ENCODE measurements at places on chromosomes 4 and X. TPM values are rescaled to one million over a fixed set of nuclear protein-coding genes. Genes with fewer than 3 reads are reported as not detected.

Gene HSFX1
- 0.30 TPM for total RNA-seq

GRCh38 chr4:169604131-169604900 lies 8.1 kb downstream of the NEK1 start:
- DNase-seq, result no peak
- H3K4me1 ChIP-seq, result no peaks in the 10 kb centered on the region
- peaks cover 19% of the 10 kb centered on the region for H3K36me3 ChIP-seq
- no peak overlapping the region for H3K27ac ChIP-seq

Gene SPIN4
- total RNA-seq, result 1.1 TPM

DNA sequence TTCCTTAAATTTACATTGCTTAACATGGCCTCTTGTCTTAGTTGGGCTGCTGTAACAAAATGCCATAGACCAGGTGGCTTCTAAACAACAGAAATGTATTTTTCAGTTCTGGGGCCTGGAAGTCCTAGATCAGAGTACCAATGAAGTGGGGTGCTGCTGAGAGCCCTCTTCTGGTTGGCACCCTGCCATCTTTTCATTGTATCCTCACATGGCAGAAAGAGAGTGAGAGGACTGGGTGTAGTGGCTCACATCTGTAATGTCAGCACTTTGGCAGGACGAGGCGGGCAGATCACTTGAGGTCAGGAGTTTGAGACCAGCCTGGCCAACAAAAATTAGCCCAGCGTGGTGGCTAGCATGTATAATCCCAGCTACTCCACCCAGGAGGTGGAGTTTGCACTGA lies 12.0 kb upstream of the KLB start:
- H3K4me3 ChIP-seq, result no peak overlapping the region
- no peaks in the 10 kb centered on the region for H3K4me1 ChIP-seq
- no peak overlapping the region for H3K27ac ChIP-seq

DNA sequence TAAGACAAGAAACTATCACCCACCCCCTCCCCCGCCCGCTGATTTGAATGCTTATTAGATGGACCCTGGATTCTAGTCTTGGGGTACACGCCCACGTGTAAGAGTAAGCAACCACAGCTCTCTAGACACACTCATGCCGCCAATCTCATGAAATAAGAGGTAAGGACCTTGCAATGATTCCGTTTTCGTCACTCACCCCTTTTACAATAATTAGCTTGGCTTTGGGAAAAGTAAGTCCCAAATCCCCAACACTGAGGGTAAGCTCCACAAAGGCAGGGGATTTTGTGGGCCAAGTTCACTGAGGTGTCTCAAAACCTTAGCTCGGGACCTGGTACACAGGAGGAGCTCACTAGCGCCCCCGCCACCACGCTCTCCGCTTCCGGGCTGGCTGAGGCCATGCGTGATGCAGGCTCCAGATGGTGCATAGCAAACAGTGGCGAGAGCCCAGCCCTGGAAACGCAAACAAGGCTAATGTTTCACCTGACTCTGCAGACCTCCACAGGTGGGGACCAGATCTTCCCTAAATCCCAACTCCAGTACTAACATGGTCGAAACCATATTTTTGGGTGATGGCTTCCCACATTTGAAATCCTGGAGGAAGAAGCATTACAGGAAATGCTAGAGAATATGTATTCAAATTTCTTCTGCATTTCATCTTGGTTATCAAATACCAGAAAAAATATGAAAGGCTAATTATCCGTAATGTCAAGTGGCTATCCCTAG lies 4.1 kb downstream of the PLAC8 start:
- peak overlapping the region; percentile 44 for H3K27ac ChIP-seq
- H3K4me1 ChIP-seq, result peaks cover 45% of the 10 kb centered on the region
- DNase-seq, result peak; percentile 88
- peak overlapping the region; percentile 83 for H3K4me3 ChIP-seq

Gene HAND2
- total RNA-seq, result not detected

DNA sequence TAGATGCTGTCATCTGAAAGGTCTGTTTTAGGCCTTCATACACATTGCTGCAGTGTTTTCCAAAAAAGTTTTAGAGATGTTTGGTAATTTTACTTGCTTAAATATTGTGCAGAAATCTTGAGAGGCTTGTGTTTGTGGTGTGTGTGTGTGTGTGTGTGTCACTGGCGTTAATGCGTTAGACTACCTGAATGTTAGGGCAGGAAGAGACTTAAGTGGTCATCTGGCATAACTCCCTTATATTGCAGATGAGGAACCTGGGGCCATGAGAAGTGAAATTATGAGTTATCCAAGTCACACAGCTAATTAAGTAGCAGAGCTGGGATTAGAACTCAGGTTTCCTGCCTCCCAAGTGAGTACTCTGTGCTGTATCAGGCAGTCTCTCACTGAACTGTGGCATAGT lies 1.4 kb downstream of the LSM6 start:
- peak overlapping the region; percentile 94 for H3K4me3 ChIP-seq
- no peaks in the 10 kb centered on the region for H3K36me3 ChIP-seq
- H3K4me1 ChIP-seq, result peaks cover 21% of the 10 kb centered on the region
- DNase-seq, result peak; percentile 17
- H3K27me3 ChIP-seq, result no peaks in the 10 kb centered on the region
- no peak overlapping the region for H3K27ac ChIP-seq

- H3K27me3 ChIP-seq, result no peaks in the 10 kb centered on the region
- peaks cover 2% of the 10 kb centered on the region for H3K4me1 ChIP-seq
- H3K27ac ChIP-seq, result no peak overlapping the region
- H3K4me3 ChIP-seq, result no peak overlapping the region
- no peaks in the 10 kb centered on the region for H3K36me3 ChIP-seq
These were observed 165.6 kb upstream of the S100G start for GRCh38 chrX:16484338-16484737.

Data from CD4-positive, alpha-beta T cell (primary cell).